ENCODE measurements at places on chromosomes 5 and 9.
A peak's percentile ranks its signal among the peaks of the same experiment; 100 is the strongest.

DNA sequence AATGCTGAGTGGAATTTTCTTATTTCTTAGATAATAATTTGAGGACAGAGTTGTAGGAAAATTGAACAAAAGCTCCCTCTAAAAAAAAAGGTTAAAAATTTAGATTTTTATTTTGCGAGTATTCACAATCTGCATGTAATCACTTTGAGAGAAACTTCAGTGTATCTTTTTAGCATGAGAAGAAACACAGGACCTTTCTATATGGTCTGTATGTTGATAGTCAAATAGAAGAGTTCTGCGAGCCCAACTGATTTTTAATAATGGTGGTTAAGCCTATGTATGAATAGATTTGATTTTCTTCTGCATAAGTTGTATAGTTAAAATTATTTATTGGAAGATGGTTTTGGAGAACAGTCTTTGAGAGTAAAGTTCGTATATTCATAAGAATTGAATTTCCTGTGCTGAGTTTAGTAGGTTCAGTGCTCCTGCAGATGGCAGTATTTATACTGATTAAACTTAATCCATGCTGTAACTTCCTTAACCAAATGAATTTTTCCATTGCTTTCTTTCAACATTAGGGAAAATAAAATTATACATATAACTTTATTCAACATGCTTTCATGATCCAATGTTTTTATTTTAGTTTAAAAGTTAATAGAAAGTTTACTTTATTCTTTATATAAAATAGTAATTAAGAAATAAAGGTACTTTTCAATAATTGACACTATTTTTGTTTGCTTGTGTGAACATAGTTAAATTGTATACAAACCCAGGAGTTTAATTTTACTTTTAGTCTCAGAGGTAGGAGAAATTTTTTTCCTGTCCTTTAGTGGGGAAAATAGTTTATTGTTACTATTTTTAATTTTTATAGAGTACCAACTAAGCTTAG is 19.6 kb downstream of the TCERG1 start:
- peak; percentile 60 for DNase-seq

GRCh38 chr9:136687721-136688223 is 515 bp upstream of the AGPAT2 start:
- no peak for DNase-seq

DNA sequence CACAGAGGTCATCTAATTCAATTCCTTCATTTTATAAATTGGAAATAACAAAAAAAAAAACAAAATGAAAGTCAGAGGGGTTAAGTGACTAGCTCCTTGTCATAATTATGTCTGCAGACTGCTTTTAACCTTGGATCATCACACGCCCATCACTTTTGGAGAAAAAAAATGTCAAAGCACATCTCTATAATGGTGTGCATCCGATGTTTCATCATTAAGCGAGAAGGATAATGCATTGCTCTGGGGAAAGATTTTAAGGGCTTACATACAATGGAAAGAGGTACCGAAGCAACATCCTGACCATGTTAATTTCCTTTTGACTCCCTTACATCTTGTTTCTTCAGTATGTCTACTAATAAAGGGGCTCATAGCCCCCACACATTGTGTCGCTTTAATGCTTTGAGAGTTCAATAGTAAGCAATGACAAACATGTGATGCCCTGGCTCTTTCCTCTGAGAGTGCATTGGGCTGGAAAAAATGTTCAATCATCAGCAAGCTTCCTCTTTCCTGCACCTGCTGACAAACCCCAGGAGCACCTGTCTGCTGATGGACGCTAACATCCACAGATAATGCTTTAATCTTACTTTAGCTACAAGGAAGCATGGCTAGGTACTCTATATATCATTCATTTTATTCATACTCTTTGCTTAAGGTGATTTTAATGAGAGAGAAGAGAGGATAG is 242.2 kb downstream of the SMARCA2 start:
- no peak for DNase-seq

GRCh38 chr9:120713257-120714087 is 798 bp downstream of the MEGF9 start:
- DNase-seq = no peak

DNA sequence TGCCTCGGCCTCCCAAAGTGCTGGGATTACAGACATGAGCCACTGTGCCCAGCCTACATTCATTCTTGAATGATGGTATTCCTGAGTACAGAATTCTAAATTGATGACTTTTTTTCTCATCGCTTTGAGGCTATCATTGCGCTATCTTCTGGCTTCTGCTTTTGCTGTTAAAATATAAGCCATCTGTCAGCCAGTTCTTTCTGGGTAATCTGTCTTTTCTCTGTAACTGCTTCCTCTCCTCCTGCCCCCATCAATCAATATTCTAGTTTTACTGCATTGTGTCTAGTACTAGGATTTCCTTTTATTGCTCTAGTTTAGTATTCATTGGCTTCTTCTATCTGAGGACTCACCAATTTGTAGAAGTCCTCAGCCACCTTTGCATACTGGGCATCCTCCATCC is 89.0 kb downstream of the PLPP1 start:
- no peak for DNase-seq

- peak; percentile 57 for DNase-seq
These were observed 7.6 kb downstream of the SHROOM1 start for GRCh38 chr5:132822650-132823480.

- DNase-seq = peak; percentile 41
These were observed 238.0 kb upstream of the PTGER4 start for GRCh38 chr5:40441733-40442132.

All from choroid plexus epithelial cell (primary cell).